ENCODE measurements at places on chromosomes 13 and 19.

GRCh38 chr13:44347301-44347700 is 26.3 kb upstream of the SERP2 start:
- no peak for DNase-seq

GRCh38 chr13:31038834-31039552 is 106.5 kb downstream of the TEX26 start:
- DNase-seq, result no peak

- no peak for DNase-seq
Observed at GRCh38 chr19:50975766-50976165, 6.4 kb upstream of the KLK6 start.

DNA sequence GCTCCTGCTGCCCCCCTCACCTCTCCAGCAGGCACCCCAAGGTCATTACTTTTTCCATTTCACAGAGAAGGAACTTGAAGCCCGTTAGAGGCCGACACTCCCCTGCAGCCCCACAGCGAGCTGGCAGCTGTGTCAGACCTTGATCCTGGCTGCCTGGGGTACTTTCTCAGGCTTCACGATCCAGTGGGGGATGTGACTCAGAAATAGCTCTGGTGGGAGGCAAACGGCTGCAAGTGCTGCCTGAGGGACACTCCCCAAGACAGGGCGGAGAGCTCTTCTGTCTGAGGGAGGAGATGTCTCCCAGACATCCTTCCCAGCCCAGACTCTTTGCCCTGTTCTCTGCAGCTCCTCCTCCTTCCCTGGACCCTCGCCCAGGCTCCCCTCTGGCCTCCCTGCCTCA is 4.8 kb downstream of the TSKS start:
- DNase-seq, result no peak

DNA sequence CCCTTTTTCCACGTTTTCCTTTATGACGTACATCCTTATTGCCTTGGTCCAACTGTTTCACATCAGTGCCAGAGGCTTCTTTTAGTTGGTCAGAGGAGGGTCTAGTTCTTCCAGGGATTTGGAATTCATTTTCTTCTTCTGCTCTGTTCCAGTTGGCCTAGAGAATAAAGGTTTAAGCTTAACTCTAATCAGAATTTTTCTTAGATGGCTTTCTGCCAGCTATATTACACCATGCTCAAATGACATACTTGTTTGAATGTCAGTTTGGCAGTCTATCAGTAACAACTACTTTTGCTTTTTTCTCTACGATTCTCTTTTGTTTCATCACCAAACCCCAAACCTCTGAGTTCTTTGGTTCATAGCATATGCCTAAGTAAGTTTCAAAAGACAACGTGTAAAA is 16.8 kb downstream of the SPART start:
- DNase-seq, result no peak

- DNase-seq, result peak; percentile 59
Observed at GRCh38 chr13:31781064-31781463, 41.7 kb downstream of the RXFP2 start.

DNA sequence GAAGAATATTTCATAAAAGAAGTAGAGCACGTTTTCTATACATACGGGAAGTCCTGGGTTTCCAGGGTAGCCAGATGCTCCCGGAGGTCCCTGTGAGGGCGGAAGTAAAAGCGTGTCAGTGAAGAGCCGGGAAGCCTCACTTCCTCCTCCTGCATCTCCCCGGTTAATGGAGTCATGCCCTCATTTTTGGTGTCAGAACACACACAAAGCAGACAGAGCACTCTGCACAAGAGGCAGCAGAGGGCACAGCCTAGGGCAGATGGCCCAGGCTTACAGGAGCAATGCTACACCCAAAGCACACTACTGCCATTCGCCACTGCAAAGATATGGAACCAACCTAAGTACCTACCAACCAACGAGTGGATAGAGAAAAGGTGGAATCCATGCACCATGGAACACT is 94.4 kb downstream of the COL4A1 start:
- DNase-seq, result no peak

GRCh38 chr13:24050292-24050711 is 110.2 kb upstream of the SPATA13 start:
- no peak for DNase-seq

GRCh38 chr13:52399708-52400107 is 6.3 kb downstream of the THSD1 start:
- no peak for DNase-seq

DNA sequence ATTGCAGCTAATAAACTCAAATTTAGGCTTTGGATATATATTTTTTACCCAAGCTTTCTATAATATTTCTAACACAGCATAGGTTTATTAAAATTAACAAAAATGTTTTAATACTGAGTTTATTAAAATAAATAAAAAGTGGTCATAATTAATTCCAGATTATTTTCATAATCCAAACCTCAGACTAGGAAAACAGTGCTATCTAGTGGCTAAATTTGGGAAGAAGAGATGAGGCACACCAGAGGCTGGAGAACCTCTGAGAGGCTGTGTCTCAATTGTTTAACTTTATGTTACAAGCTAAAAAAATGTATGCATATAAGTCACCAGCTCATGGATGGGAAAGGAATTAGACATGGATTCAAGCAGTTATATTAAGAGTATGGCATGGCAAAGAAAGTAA is 392.5 kb downstream of the DIAPH3 start:
- DNase-seq, result no peak

- DNase-seq, result no peak
Observed at GRCh38 chr13:86066611-86067365, 267.6 kb upstream of the SLITRK6 start.

- DNase-seq, result peak; percentile 75
Observed at GRCh38 chr13:66665991-66666390, 564.1 kb downstream of the PCDH9 start.

- DNase-seq, result no peak
Observed at GRCh38 chr19:2732883-2733282, 6.9 kb downstream of the SLC39A3 start.

- DNase-seq, result no peak
Observed at GRCh38 chr19:49807058-49807903, 5.8 kb downstream of the FUZ start.

- DNase-seq, result peak; percentile 81
Observed at GRCh38 chr13:114130837-114131582, 1.4 kb downstream of the RASA3 start.

- DNase-seq, result no peak
Observed at GRCh38 chr13:29524641-29525040, 70.8 kb downstream of the SLC7A1 start.

GRCh38 chr13:101576455-101576854 is 124.0 kb downstream of the ITGBL1 start:
- no peak for DNase-seq

DNA sequence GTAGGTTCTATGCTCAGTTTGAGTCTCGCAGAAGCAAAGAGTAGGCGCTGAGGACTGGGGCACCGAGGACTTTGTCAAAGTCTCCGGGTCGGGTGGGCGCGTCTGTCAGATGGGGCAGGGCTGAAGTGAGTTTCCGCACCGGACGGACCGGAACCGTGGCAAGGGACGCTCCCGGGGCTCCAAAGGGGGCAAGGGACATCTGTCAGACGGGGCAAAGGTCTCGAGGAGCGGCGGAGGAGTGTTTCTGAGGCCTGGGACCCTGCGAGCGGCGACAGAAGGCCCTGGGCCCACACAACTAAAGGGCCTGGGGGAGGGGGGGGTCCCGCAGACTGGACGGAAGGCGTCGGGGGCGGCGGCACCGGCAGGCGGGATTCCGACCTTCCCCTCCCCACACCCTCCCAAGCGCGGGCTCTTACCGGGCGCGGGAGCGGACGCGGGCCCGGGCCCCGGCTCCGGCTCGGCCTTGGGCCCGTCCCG is 13.3 kb upstream of the AKAP8L start:
- DNase-seq, result peak; percentile 35

- DNase-seq, result no peak
Observed at GRCh38 chr19:41218615-41219507, at the start of gene AXL. Gene AXL, plus strand, starts transcription at chr19:41219223. Its CDS starts 170 bp downstream, at chr19:41219393.

- DNase-seq, result no peak
Observed at GRCh38 chr19:525857-526419, 5.6 kb upstream of the CDC34 start.

DNA sequence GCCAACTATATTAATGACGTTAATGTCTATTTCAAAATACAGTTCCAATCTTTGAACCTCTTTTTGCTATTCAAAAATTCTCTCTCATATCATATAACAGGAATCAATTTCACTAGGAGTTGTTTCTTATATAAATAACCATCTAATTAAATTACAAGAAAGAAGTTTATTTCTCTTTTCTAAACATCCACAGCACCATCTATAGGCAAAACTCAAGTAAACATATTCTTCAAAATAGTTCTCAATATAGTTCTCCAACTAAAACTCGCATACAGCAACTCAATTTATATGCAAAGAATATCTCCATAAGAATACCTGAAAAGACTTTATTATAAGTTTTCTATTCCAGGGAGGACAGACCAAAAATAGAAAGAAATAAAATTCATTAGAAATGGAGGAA is 65.6 kb downstream of the RBM26 start:
- DNase-seq, result no peak

GRCh38 chr13:111630406-111630805 is 310.0 kb downstream of the TEX29 start:
- peak; percentile 94 for DNase-seq

GRCh38 chr19:55158848-55159749 is 1.6 kb upstream of the TNNI3 start:
- peak; percentile 14 for DNase-seq

GRCh38 chr13:26011996-26012821 is 39.6 kb downstream of the SHISA2 start:
- DNase-seq, result no peak

DNA sequence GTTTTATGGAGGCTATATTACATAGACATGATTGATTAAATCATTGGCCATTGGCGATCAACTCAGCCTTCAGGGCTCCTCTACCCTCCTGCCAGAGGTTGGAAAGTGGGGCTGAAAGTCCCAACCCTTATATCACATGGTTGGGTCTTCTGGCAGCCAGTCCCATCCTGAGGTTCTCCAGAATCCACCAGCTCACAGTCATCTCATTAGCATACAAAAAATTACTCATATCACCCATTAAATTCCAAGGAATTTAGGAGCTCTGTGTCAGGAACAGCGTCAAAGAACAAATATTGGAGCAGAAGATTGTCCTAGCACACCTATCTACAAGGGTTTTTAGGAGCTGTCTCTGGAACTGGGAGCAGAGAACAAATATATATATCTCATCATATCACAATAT is 39.4 kb upstream of the FARP1 start:
- DNase-seq, result no peak

GRCh38 chr19:44598880-44599279 is 14.5 kb upstream of the IGSF23 start:
- no peak for DNase-seq

- DNase-seq, result no peak
Observed at GRCh38 chr19:10686661-10687517, 14.3 kb upstream of the QTRT1 start.

GRCh38 chr13:104809483-104809882 is 1726.0 kb downstream of the EFNB2 start:
- no peak for DNase-seq

DNA sequence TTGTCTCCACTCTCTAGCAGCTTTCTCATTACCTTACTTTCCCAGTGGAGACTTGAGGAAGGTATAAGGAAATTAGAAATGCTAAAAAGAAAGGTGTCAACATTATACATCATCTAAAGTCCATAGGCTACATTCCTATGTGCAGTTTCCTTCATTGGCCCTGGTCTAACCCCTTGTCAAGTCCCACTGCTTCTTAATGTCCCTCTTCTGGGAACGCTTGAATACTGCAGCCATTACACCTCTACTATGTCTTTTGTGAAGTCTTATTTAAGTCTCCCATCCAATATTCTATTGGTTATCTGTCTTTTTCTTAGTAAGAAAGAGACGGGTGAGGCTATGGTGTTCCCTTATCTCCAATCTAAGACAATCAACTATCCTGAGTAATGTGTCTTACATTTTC is 332.6 kb upstream of the TMTC4 start:
- DNase-seq, result no peak

DNA sequence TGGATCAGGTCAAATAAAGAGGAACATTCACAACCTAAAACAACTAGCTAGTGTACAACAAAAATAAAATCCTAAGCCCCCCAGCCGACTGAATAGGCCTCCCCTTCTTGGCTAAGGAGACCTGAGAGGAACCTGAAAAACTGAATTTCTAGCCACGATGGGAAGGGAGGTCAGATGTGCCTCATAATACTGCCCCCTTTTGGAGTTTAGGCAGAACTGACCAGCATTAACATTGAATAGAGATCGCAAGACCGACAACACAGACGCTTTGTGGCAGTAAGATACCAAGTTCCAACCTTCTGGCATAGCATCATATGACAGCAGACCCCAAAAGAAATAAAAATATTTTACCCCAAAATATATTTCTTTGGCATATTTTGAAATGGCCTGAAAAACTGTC is 15.9 kb downstream of the CBY2 start:
- DNase-seq, result peak; percentile 7

GRCh38 chr13:76715621-76716020 is 170.6 kb downstream of the KCTD12 start:
- DNase-seq, result no peak

- DNase-seq, result no peak
Observed at GRCh38 chr13:89749888-89750287, 1597.6 kb upstream of the MIR17HG start.

GRCh38 chr19:2721570-2722540 is 683 bp upstream of the DIRAS1 start:
- no peak for DNase-seq

DNA sequence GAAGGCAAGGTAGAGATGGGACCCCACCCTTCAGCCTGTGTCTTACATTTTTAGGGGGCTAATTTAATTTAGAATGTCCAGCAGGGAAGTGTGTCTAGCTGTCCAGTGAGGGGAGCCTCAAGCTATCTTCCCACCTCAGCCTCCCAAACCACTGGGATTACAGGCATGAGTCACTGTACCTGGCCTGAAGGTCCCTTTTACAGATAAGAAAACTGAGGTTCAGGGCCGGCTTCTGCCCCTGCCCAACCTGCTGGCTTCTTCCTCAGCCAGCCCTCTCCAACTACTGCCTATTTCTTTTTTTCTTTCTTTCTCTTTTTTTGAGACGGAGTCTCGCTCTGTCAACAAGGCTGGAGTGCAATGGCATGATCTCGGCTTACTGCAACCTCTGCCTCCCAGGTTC is 19.4 kb upstream of the HOMER3 start:
- no peak for DNase-seq

DNA sequence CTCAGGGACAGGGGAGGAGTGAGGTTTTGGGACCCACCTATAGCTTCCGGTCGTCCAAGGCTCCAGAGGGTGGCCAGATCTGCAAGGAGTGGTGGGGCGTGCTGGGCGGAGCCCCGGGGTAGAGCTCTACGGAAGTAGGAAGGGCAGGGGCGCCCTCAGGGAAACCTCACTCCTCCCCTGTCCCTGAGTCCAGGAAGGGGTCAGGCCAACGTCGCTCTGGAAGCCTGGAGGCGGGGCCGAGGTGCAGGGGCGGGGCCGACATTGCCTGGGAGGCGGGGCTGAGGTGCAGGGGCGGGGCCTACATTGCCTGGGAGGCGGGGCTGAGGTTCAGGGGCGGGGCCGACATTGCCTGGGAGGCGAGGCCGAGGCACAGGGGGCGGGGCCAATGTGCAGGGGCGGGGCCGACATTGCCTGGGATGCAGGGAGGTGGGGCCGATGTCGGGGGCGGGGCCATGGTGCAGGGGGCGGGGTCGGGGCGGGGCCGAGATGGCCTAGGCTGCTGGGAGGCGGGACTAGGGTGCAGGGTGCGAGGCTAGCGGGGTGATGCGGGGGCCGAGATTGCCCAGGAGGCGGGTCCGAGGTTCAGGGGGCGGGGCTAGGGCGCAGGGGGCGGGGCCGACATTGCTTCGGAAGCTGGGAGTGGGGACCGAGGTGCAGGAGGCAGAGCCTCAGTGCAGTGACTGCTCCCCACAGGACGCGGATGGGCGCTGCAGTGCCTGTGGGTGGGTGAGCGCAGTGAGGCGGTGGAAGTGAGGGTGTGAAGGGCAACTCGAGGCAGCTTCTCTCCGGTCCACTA is 4.9 kb upstream of the PALM start:
- DNase-seq, result peak; percentile 46

GRCh38 chr19:31140717-31141116 is 208.5 kb downstream of the TSHZ3 start:
- no peak for DNase-seq
